M059J (cell line): ENCODE measurements at places on chromosomes 12 and 14. TPM values are rescaled to one million over a fixed set of nuclear protein-coding genes. Genes with fewer than 3 reads are reported as not detected.

- DNase-seq: no peak
Measured at GRCh38 chr12:71069311-71069710, 88.5 kb downstream of the TSPAN8 start.

- peak; percentile 93 for DNase-seq
Measured at GRCh38 chr14:103483600-103483999, 39.0 kb downstream of the CKB start.

DNA sequence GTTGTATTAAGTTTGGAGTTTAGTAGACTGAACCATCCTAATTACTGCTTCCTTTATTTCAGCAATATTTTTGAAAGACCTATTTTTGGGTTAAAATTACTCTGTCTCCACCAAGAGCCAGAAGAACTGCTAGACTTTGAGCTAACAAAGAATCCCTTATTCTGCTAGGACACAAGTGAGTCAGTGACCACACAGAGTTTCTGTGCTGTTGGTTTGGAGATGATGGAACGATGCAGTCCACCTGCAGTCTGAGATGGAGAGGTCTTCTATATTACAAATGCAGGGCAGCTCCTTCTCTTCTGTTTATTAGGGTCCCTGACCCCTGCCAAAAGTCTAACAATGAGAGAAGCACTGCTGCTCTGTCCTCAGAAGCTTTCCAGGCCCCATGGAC lies 6.7 kb upstream of the STXBP6 start:
- DNase-seq: no peak

OTUB2 gene
- 0.57 and 0.91 TPM in 2 replicates for total RNA-seq

DNA sequence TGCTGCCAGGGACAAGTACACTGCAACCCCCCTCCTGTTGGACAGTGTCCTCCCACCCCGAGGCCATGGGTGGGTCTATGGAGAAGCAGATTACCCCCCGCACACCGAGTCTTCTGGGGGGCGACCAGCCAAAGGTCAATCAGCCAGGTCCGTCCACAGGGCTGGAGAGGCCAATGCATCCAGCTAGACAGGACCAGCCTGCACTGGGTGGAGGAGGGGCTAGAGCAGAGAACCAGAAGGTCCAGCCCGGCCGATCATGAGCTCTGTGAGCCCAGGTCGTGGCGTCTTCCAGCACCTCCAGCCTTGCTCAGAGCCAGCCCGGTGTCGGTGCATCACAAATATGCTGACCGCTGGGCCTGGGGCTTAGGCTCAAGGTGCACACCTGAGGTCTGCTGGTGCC lies 8.2 kb upstream of the ADSS1 start:
- DNase-seq: no peak

GRCh38 chr12:29730481-29730880 lies 53.3 kb downstream of the TMTC1 start:
- DNase-seq: no peak

BLOC1S1 gene
- total RNA-seq: 115 and 120 TPM in 2 replicates

- peak; percentile 62 for DNase-seq
Measured at GRCh38 chr14:52356025-52356424, 41.9 kb downstream of the PTGER2 start.

DNA sequence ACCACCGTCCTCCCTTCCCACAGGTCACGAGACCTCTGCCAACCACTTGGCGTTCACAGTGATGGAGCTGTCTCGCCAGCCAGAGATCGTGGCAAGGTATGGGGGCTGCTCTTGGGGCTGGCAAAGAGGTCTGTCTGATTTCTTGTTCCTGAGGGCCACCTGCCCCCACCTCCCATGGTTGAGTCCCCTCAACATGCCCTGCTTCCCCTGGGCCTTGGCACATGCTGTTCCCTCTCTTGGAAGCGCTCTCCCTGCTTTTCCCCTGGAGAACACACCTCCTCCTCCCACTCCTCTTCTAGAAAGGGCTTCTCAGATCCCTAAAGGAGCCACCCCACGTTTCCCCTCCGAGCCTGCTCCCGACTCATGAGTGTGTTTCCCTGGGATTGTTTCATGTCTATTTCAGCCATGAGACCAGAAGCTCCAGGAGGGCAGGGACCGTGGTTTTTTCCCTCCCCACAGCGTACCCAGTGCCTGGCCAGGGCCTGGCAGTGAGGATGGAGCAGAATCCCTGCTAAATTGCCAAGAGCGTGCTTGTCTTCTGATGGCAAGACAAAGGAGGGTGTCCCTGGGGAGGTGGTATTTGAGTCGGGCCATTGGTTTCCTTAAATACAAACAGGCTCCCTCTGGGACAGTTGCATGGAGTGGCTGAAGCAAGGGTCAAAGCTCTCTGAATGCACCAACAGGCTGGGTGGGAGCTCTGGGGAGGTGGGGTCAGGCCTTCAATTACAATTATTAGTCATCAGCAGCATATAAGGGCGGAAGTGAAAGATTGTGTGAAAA lies 34.1 kb downstream of the CYP46A1 start:
- no peak for DNase-seq

NEUROD4 gene
- total RNA-seq: not detected in 2 replicates

- no peak for DNase-seq
Measured at GRCh38 chr12:116597886-116598285, 38.7 kb downstream of the MAP1LC3B2 start.

AQP2 gene
- not detected in 2 replicates for total RNA-seq

DNA sequence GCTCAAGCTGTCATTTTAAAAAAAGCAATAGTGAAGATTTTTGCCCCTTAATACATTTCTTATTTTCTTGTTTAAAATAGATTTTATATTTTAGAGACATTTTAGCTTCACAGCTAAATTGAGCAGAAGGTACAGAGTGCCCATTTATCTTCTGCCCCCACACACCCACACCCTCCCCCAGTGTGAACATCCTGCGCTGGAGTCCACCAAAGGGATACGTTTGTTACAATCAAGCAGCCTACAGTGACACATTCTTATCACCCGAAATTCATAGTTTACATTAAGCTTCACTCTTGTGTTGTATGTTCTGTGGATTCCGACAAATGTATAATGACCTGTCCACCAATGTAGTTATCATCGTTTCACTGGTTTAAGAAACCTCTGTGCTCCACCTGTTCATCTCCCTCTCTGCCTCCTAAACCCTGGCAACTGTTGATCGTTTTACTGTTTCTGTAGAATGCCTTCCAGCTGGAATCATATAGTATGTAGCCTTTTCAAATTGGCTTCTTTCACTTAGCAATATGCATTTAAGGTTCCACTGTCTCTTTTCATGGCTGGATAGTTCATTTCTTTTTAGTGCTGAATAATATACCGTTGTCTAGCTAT lies 91.0 kb upstream of the TRAF3 start:
- no peak for DNase-seq

RNASE7 gene
- not detected in 2 replicates for total RNA-seq

DNA sequence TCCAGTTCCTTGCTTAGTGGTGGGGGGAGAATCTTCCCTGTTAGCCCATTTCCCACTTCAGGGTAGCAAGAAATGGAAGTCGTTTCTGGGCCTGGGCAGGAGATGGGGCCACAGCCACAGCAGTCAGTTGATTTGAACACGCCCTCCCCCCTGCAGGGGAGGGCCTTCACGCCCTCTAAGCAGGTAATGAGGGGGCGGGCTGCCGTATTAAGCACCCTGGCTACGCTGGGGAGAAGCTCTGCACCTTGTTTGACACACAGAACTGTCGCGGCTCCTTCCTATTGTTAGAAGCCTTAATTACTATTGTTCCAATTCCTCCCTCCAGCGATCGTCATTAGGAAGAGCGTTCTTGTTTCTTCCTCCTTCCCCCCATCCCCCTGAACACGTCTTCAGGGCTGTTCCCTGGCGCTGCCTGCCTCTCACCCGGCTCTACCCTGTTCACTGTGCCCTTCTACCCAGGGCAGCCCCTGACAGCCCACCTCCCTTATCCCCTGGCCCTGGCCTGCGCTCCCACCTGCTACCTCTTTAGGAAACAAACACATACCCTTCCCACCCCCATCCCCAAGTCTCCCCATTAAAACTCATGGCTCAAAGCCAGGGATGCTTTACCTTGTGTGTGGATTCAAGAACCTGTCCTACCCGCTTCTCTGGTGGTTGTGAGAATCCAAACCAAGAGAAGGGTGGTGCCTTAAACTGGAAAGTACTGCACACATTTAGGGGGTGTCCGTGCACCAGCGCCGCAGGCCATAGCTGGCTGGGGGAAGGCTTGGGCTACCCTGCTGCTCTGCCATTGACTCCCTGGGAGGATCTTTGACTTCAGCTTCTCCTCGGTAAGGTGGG lies 137.6 kb downstream of the TSPAN9 start:
- no peak for DNase-seq

KCNA1 gene
- total RNA-seq: not detected in 2 replicates

EDDM3A gene
- not detected in 2 replicates for total RNA-seq

- DNase-seq: no peak
Measured at GRCh38 chr14:104206281-104206904, 68.0 kb downstream of the KIF26A start.

A2M gene
- total RNA-seq: 0.66 and 3.1 TPM in 2 replicates

GRCh38 chr12:128938886-128939285 lies 85.6 kb downstream of the GLT1D1 start:
- no peak for DNase-seq

ZFHX2 gene
- total RNA-seq: 0.05 TPM in 1 of 2 replicates, not detected in the other

SYNDIG1L gene
- not detected in 2 replicates for total RNA-seq

DNA sequence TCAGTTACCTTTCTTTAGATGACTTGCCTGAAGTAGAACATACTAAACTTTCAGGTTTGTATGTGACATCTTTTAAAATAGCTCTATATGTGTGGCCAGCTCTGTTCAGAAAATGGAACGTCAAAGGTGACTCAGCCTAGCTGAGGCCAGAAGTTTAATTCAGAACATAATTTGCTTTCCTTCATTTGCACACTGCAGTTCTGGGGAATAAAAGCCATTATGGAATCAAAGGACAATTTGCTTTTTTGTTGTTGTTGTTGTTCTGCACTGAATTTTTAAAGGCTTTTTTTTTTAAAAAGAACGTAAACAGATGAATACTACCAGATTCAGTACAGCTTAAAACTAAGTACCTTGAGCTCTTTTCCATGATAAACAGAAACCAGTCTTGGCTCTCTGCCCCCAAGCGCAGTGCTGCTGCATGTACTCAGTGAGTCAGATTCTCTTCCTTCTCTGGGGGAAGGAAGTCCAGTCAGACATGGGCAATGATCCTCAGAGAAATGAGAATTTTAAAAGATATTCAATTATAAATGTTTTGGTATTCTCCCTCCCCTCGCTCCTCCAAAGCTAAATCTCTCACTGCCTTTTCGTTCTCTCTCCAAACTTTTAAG lies 644.2 kb downstream of the NOVA1 start:
- no peak for DNase-seq

LMO3 gene
- not detected in 2 replicates for total RNA-seq

DNA sequence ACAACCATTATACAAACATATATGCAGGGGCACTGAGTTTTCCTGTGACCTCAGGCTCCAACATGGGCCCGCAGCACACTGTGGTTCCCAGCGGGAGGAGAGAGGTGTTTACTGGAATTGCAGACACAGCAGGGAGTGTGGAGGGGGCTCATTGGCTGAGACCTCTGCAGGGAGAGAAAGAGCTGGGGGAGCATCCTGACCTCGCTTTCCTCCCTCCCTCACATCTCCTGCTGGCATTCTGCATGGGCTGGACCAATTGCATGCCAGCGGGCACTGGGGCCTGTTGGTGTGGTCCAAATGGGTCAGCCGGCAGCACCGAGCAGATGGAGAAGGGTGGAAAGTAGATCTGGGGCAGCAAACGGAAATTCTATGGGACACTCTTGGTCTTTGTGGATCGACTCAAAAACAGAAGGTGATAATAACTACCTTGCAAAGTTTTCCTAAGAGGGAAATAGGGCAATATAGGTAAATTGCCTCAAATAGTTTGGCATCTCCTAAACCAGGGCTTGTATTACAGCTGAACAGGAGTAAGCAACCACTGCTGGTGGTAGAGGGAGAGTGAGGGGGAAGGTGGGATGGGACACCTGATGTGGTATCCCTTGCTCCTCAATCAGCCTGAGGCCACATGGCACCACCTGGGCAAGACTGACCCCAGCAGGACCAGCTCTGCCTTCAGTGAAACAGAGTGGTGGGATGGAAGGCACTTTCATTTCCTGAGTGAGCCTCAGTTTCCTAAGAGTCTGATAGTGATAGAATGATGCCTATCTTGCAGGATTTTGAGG lies 86.9 kb downstream of the NTF3 start:
- DNase-seq: no peak

GRCh38 chr12:91989143-91989542 lies 156.5 kb downstream of the BTG1 start:
- no peak for DNase-seq

GRCh38 chr14:99426813-99427346 lies 53.8 kb downstream of the SETD3 start:
- DNase-seq: no peak

REM2 gene
- 0.52 TPM in 1 of 2 replicates, not detected in the other for total RNA-seq

DNA sequence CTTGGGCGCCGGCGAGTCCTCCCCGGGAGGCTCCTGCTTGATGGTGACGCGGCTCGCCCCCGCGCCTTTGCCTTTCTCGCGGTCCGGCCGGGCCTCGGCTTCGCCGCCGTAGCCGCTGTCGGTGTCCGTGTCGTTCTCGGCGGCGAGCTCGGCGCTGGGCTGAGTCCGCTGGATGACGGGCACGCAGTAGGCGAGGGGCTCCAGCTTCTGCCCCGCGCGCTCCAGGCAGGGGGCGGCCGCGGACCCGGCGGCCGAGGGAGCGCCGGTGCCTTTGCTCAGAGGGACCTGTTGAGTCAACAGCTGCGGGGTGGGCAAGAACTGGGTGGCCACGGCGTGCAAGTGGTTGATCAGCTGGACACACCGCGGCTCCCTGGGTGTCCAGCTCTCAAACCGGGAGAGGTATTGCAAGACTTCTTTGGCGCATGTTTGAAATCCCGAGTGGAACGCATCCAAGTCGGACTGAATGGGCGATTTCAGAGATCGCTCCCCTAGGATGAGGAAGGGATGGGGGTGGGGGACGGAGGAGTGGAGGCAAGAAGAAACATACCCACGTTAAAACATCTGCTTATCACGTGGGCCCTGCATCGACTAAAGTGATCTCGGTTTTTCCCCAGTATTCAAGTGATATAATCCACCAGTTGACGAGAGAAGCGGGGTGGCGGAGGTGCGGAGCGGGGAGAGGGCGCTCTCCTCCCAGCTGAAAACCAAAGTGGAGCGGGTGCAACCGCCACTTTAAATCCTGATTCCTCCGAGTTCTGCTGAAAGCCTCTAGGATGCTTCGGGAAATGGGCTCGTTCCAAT lies 2.0 kb downstream of the BHLHE41 start:
- peak; percentile 78 for DNase-seq

- DNase-seq: no peak
Measured at GRCh38 chr12:85825746-85826145, 10.5 kb downstream of the RASSF9 start.

FAIM2 gene
- 0.34 and 0.49 TPM in 2 replicates for total RNA-seq

GRCh38 chr12:113077859-113078255 lies 21.3 kb downstream of the DTX1 start:
- no peak for DNase-seq

- DNase-seq: peak; percentile 61
Measured at GRCh38 chr12:47272412-47273190, 192.8 kb upstream of the AMIGO2 start.

ANO4 gene
- 0.07 and 0.69 TPM in 2 replicates for total RNA-seq

DNA sequence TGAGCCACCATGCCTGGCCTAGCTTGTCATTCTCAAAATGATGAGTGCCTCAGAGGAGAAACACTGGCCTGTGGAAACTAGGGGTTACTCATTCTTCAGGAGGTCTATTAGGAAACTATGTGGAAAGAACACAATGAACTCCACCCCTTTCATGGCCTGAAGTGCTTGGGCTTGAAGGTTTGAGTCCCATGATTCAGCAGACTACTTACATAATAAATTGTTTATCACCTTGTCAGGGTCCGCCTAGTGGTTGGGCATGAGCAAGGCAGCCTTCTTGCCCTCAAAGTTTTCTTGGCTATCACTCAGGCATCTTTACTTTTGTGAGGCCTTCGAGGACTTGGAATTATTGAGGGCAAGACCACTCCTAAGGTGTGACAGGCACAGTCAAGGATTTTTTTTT lies 251.2 kb downstream of the ACSS3 start:
- DNase-seq: peak; percentile 9

KRT72 gene
- not detected in 2 replicates for total RNA-seq
